Stimulated activated CD8-positive, alpha-beta memory T cell treated with anti-CD3 and anti-CD28 coated beads, Interleukin-4, amount 100 ng/mL, for 4 hours (primary cell): ENCODE measurements at places on chromosomes 13 and 19.

DNA sequence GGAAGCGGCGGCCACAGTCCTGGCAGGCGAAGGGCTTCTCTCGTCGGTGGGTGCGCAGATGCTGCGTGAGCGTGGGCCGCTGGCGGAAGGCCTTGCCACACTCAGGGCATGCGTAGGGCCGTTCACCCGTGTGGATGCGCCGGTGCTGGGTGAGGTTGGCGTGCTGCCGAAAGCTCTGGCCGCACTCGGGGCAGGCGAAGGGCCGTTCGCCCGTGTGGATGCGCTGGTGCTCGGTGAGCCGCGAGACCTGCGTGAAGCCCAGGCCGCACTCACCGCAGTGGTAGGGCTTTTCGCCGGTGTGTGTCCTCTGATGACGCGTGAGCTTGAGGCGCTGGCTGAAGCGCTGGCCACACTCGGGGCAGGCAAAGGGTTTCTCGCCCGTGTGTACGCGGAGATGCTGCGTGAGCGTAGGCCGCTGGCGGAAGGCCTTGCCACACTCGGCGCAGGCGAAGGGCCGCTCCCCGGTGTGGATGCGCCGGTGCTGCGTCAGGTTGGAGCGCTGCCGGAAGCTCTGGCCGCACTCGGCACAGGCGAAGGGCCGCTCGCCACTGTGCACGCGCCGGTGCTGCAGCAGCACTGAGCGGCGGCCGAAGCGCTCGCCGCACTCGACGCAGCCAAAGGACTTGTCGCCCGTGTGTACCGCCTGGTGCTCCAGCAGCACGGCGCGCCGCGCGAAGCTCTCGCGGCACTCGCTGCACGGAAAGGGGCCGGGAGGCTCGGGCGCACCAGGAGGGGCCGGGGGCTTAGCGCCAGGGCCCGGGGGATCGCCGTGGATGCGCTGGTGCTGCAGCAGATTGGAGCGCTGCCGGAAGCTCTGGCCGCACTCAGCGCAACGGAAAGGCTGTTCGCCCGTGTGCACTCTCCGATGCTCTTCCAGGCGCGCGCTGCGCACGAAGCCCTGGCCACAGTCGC lies 4.0 kb upstream of the UBE2M start:
- no peak for DNase-seq

GRCh38 chr13:62919491-62919890 lies 1503.8 kb upstream of the PCDH20 start:
- no peak for DNase-seq

GRCh38 chr19:39497996-39498797 lies 550 bp upstream of the DLL3 start:
- no peak for DNase-seq

DNA sequence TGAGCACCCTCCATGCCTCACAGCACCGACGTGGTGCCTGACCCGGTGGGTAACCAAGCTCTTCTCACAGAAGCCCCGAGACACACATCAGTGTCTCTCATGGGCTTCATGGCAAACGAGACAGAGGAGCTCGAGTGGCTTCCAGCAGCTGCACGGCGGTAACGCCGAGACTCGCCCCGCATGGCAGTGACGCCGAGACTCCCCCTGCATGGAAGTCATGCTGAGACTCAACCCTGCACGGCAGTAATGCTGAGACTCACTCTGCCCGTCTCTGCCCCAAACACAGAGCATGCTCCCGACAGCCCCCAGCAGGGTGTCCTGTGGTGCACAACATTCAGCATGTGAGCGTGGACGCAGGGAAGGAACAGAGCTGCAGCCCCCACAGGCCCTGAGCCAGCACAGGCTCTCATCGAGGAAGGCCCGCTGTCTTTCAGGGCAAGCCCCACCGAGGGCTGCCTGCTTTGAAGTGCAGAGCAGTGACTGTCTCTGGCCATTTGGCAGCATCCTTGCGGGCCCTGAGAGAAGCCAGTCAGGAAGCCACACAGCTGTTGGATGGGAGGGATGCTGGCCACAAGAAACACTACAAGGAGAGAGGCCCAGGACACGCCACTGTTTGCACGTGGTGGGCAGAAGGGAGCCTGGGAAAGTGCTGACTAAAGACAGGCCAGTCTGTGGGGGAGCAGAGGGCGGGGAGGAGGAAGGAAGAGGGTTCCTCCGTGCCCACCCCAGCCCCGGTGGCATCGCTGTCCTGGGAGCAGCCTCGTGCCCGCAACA lies 9.5 kb downstream of the GAS6 start:
- DNase-seq = no peak

- DNase-seq = no peak
These were observed 2.8 kb downstream of the DENND1C start for GRCh38 chr19:6478815-6479214.

GRCh38 chr19:31818798-31819105 lies 469.5 kb upstream of the TSHZ3 start:
- no peak for DNase-seq

GRCh38 chr19:16217716-16218451 lies 20.2 kb downstream of the AP1M1 start:
- no peak for DNase-seq
